Progenitor cell of endocrine pancreas (in vitro differentiated cells): ENCODE measurements at places on chromosomes 13 and 19.
A peak's percentile ranks its signal among the peaks of the same experiment; 100 is the strongest.

- peaks cover 12% of the 10 kb centered on the region for H3K27me3 ChIP-seq
- peaks cover 2% of the 10 kb centered on the region for H3K36me3 ChIP-seq
- no peak overlapping the region for H3K4me3 ChIP-seq
- DNase-seq, result no peak
- H3K27ac ChIP-seq, result no peak overlapping the region
Observed at GRCh38 chr13:42760951-42761350, 20.4 kb upstream of the FAM216B start.

DNA sequence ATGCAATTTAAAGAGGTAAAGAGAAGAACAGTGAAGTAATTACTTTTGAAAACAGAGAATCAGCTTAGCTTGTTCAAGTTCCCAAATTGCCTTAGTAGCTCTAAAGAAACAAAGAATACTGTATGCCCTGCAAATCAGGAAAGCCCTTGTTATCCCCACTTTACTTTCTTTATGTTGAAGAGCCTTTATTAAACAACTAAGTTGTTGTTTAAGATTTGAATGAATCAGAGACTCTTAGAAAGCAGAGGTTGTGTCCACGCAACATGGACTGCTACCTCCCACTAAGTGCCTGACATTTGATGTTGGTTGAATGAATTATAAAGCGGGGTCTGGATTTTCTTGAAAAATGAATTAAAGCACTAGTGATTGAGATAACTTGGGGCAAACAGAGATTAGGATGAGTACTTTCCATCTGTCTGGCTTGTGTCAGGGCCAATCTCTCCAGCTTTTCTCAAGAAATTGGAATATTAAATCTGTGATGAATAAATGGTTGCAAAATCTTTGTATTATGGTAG lies 214.7 kb downstream of the POSTN start:
- no peaks in the 10 kb centered on the region for H3K27me3 ChIP-seq
- H3K36me3 ChIP-seq, result no peaks in the 10 kb centered on the region
- no peak overlapping the region for H3K27ac ChIP-seq

DNA sequence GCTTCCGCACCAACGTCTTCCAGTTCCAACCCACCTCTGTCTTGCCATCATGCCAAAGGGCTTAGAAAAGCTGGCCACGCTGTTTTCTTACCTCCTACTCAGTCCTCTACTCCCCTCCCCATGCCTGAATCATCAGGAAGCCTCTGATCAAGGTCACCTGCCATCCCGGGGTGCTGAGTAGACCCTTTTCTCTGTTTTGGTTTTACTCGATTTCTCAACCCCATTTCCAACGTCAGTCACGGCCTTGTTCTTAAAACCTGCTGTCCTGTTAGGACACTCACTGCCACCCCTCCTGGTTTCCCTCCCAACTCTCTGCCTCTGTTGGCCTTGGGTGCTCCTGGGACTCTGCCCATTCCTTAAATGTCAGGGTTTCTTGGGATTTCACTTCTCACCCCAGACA lies 350.1 kb downstream of the FOXO1 start:
- H3K4me3 ChIP-seq, result no peak overlapping the region
- H3K27me3 ChIP-seq, result peaks cover 3% of the 10 kb centered on the region
- DNase-seq, result no peak
- H3K4me1 ChIP-seq, result no peaks in the 10 kb centered on the region

- H3K27ac ChIP-seq, result peak overlapping the region; percentile 73
- H3K4me3 ChIP-seq, result no peak overlapping the region
- no peaks in the 10 kb centered on the region for H3K36me3 ChIP-seq
- H3K4me1 ChIP-seq, result peaks cover 25% of the 10 kb centered on the region
- no peak for DNase-seq
Observed at GRCh38 chr13:24076636-24077035, 83.9 kb upstream of the SPATA13 start.

- peaks cover 31% of the 10 kb centered on the region for H3K27me3 ChIP-seq
- peak overlapping the region; percentile 25 for H3K27ac ChIP-seq
- H3K4me1 ChIP-seq, result peaks cover 13% of the 10 kb centered on the region
- peak overlapping the region; percentile 60 for H3K4me3 ChIP-seq
- no peak for DNase-seq
Observed at GRCh38 chr13:21326155-21327031, 132.7 kb downstream of the ZDHHC20 start.

GRCh38 chr13:71448080-71448630 lies 418.8 kb downstream of the DACH1 start:
- no peaks in the 10 kb centered on the region for H3K27me3 ChIP-seq
- no peak overlapping the region for H3K27ac ChIP-seq
- H3K4me1 ChIP-seq, result peaks cover 4% of the 10 kb centered on the region
